ENCODE measurements at places on chromosomes 3 and 15.
A peak's percentile ranks its signal among the peaks of the same experiment; 100 is the strongest.

DNA sequence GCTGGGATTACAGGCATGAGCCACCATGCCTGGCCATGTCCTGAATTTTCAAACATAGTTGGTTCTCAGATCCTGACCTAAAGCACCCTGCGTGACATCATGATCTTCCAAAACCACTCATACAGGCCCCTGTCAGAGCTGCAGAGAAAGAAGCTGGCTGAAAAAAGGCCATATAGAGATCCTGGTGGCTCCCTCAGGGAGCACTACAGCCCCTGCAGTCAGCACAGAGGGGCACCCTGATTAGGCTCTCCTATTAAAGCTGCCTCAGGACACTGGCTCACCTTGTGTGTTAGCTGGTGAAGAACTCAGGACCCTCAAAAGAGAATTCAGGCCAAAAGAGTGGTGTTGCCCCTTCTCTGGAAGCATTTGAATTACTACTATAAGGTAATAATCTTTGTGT is 249.7 kb upstream of the MCTP2 start:
- DNase-seq: no peak

DNA sequence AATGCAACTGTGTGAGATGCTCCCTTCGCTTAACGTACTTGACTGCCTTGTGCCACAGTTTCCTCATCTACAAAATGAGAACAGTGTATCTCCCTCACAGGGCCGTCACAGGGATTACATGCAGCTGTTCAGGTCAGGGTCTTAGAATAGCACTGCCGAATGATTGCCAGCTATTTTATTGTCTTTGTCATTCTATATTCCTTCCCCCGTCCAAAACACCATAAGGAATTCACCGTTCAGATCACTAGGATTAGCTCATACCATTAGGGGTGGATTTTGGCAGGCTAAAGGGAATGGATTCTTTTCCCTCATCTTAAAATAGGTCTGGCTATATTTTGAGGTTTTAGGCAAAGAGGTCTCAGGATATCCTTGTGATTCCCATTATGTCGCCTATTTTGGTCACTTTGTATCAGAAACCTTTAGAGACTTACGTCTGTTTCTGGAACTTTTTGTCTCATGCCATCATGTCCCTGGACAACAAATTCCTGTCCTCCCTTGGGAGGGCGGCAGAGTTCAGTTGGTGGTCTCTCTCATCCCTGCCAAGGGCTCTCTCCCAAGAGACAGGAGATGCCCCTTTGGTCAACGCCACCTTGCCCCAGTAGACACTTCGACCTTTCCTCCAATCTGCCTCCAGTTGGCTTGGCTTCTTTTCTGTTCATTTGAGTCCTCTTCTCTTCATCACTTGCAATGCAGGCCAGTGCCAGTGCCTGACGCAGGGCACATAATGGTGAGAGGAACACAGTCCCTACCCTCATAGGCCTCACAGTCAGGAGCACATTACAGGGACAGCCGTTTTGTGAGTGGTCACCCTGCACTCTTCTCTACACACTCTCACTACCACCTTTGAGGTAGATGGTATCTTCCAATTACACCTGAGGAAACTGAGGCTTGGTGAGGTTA is 171.6 kb upstream of the BHLHE40 start:
- DNase-seq: no peak

DNA sequence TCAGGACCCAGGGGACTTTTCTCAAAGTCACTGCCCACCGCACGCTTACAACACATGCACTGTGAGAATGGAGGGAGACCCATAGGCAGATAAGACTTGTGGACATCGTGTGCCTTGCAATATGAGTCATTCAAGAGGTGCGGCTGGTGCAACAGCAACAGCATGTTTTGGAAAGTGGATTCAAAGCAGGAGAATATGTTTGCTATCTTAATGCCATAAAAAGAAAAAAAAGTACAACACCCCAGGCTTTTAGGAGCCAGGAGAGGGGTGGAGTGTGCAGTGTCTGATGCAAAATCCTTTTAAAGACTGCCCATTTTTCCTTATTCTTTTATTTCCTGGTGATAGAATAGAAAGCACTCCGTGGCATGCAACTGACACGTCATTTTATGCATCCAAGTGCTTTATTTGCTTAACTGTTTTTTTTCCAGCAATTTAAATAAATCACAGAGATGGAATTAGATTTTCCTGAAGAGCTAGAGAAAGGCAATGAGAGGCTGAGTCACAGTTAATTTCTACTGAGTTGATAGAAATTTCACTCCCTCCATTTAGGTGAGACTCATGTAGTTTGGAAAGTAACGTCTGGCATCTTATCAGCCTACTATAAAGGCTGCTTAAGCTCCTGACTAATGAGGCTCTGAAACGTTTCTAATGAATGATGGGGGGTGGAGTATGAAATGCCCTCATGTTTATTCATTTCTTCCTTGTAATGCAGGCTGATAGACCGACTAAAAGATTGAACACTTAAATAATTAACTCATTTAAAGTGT is 96.4 kb downstream of the NSUN3 start:
- no peak for DNase-seq

DNA sequence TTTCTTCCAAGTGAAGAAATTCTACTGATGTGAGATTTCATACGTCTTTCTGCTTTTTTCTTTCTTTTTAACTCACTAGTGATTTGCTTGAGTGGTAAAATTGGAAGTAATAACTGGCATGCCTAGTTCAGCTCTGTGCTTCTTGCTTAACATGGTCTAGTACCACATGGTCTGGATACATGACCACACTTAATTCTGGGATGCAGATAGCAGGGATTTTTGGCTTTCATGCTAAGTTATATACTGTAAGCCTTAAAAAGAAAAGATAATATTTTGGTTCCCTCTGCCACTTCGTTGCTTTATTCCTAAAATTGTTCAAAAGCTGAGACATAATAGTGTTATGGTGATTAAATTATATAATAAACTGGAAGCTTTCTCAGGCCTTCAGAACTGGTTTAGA is 174.3 kb downstream of the OXSM start:
- no peak for DNase-seq

GRCh38 chr3:193342551-193342950 is 36.0 kb downstream of the ATP13A5 start:
- no peak for DNase-seq

GRCh38 chr15:23565395-23566070 is at the start of gene MKRN3:
TSS of gene MKRN3 (plus strand) at chr15:23565674. CDS start at chr15:23565783, 109 bp downstream.
- DNase-seq: peak; percentile 67

- DNase-seq: peak; percentile 68
Observed at GRCh38 chr3:120558771-120559241, 37.3 kb upstream of the NDUFB4 start.

DNA sequence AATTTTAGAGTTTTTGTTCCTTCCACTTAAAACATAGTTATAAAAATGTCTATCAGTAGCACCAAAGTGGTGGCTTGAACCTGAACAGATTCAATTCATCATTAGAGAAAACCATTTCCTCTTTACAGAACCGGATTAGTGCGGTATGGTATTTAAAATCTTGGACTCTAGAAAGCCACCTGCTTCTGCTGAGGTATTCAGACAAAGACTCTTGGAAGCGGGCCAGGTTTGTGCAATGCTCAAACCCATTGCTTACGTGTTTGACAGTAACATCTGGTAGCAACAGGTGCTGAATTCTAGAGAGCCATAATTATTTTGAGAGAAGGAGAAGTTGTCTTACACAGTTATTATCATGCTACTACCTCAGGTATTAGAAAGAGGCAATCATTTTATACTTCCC is 290.5 kb downstream of the NAALADL2 start:
- no peak for DNase-seq

Data from nucleus accumbens (tissue), 56 donors.